ENCODE measurements at places on chromosomes 12 and 14.

- DNase-seq: no peak
These were observed 234.6 kb upstream of the FLRT2 start for GRCh38 chr14:85295318-85295717.

GRCh38 chr12:93960521-93960920 is 187.9 kb upstream of the PLXNC1 start:
- DNase-seq: no peak

DNA sequence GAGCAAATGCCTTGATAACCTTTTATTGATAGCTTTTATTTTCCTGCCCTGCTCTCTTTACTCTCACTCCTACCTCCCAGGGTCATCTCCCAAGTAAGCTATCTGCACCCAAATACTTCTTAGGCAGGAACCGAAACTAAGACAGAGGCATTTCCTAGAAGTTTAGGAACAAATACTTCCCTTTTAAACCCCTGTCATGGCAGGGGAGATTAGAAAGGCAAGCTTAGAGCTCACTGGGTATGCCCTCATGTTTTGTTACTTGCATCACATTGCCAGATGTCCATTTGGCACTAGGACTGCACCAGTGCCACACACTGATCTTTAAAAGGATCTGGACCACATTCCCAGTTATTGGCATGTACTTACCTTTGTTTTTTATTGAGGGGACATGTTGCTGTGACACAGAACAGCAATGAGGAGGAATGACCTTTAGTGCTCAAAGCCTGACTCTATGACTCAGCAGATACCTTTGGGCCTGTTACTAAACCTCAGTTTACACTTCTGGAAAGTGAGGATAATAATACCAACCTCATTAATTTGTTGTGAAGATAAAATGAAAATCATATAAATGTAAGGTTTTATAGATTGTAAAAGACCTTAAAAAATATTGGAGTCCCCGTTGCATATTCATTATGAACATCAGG is 40.9 kb upstream of the MBIP start:
- no peak for DNase-seq

DNA sequence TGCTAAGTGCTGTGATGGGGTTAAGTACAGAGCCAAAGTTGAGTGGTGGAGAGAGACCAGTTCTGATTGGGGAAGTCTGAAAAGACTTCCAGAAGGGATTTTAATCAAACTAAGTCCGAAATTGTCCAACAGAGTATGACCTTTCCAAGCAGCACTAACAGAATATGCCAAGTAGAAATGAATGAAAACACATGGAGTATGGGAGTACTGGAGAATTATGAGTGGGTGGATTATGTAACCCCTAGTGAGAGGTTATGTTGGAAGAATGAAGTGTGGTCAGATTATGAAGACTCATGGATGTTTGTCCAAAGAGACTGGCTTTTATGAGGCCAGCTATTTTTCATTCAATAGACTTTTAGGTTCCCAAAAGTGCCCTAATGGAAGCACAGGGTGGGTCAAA is 94.0 kb upstream of the PLEKHA5 start:
- DNase-seq: no peak

- DNase-seq: no peak
These were observed 27.3 kb downstream of the PPM1A start for GRCh38 chr14:60276347-60276746.

GRCh38 chr14:52129721-52130120 is 60.9 kb upstream of the NID2 start:
- no peak for DNase-seq
